ENCODE measurements at places on chromosomes 3 and 15.

DNA sequence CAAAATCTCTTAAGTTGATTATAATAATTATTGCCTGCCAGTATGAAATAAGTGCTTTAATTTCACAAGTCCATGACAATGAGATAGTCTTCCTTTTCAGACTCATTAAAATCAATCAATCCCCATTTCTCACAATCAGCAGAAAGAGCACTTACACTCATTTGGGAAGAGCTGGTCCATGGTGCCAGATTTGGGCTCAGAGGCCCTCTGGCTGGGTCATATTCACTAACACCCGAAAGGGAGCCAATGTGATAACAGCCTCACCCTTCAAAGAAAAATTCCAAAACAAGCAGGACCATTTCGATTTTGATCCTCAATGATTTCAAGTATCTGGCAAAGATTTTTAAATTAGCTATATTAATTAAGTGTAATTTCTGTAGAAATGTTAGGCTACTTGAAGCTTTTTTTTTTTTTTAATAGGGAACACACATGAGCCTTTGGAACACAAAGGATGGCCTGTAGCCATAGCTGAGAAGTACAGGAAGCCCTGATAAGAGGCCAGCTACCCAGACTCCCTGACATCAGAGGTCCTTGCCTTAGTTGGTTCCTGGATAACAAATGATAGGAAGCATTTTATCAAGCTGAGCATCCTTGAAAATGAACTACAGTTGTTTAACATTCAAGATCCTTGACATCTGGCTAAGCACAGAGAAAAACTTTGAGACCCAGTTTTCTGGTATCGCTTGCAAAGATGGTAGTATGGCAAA, 17.1 kb downstream of the MCF2L2 start:
- no peak for DNase-seq

DNA sequence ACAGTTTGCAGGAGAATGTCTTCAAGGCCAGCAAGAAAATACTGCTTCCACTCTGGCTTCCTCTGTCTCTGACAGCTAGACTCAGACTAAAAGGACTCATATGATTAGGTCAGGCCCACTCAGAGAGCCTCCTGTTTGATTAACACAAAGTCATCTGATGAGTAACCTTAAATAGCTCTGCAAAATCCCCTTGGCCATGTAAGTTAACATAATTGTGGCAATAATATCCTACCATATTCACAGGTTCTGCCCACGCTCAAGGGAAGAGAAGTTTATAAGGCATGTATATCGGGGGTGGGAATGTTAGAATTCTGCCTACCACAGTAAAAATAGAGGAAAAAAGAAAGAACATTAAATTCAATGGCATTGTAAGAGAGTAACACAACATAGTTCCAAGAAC, 20.6 kb upstream of the HHATL start:
- DNase-seq, result no peak

DNA sequence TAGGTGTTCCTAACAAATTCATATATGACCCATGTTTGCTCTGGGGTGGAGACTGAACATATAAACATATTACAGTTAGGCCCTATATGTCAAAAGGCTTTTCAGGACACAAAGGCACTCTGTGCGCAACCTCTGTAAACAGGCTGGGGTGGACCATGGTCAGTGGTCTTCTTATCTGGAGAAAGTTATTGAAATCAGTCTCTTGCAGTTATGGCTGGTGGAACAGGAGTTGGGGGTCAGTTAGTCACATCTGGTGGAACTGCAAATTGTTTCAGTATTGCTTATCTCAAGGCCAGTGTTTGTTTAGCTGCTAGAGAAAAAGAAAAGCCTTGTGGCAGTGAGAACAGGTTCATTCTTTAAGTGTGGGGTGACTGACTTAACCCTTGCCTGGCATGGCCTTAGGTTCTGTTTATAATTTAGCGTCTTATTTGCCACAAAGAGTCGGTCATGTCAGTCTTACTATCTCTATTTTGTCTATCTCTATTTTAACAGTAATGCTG, 5.9 kb upstream of the GP9 start:
- DNase-seq, result no peak

DNA sequence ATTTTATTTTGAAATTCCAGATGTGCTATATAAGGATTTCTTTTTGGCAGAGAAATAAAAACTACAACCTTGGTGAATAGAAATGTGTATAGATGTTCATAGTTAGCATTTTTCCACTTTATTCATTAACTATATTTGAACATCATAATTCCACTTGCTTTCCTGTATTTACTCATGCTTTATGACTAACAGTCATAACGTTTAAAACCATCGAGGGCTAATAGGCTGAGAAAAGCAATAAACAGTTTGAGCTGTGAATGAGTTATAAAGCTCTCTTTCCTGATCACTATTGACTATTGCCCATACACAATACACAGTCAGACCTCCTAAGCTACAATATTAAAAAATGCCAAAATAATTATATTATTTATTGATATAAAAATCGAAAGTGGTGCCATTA, 502.1 kb upstream of the RASGRP1 start:
- no peak for DNase-seq

DNA sequence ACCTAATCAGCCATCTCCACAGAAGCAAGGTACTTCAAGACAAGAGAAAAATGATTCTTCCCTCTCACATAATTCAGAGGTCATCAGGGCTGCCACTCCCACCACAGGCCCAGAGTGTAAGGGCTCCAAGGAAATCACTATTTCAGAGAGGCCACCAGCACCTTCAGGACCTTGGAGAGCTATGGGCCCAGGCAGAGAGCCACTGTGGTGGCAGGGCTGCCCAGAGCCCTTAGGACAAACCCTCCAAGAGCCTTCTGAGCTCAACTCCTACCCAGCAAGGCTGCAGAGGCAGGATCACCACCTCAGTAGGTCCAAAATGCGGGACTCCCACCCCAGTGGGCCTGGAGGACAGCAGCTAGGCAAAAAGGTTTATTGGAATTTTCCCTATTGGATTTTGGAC, 17.9 kb upstream of the FAN1 start:
- DNase-seq, result no peak

DNA sequence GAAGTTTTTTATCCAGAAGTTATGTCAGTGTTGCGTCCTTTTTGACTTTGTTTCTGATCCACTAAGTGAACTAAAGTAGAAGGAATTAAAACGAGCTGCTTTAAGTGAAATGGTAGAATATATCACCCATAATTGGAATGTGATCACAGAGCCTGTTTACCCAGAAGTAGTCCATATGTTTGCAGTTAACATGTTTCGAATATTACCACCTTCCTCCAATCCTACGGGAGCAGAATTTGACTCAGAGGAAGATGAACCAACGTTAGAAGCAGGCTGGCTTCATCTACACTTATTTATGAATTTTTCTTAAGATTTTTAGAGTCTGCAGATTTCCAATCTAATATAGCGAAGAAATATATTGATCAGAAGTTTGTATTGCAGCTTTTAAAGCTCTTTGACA, 57.6 kb downstream of the DNAH1 start:
- no peak for DNase-seq

Data from GM20000 (cell line).